ENCODE measurements at places on chromosomes 12 and 14.
A peak's percentile ranks its signal among the peaks of the same experiment; 100 is the strongest.

DNA sequence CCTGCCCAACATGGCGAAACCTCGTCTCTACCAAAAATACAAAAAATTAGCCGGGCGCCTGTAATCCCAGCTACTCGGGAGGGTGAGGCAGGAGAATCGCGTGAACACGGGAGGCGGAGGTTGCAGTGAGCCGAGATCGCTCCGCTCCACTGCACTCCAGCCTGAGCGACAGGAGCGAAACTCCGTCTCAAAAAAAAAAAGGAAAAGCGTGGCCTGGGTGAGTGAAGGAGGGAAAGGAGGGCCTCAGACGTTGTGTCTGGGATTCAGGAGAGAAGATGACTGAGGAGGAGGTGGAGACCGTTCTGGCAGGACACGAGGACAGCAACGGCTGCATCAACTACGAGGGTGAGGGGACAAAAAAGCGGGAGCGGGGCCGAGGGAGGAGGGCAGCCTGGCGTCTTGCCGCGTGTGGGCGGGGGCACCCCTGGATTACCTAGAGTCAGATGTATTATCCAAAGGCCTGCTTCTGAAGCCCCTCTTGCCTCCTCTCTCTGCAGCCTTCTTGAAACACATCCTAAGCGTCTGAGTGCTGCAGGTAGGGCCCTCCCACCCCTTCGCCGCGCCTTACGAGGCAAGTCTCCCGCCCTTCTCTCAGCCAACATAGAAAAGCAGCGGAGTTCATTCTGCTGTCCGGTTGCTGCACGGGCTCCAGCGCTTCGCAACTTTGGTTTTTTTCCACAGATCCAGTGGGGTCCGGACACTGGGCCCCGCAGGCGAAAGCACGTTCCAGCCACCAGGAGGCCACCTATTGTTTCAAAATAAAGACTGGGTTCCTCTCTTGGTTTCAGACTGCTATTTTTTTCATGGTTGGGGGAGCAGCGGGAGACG, 744 bp upstream of the MYL6 start:
- DNase-seq = peak; percentile 48

DNA sequence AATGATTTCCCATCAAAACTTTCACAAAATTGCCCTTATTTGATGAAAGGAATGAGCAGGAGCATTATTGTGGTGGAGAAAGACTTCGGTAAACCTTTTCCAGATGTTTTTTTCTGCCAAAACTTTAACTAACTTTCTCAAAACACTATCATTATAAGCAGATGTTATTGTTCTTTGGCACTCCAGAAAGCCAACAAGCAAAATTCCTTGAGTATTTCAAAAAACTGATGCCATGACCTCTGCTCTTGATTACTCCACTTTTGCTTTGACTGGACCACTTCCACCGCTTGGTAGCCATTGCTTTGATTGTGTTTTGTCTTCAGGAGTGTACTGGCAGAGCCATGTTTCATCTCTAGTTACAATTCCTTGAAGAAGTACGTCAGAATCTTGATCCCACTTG, 29.7 kb upstream of the RAB21 start:
- no peak for DNase-seq

- DNase-seq = no peak
These were observed 33.4 kb upstream of the PLEKHG6 start for GRCh38 chr12:6276956-6277620.

- DNase-seq = no peak
These were observed 29.4 kb downstream of the DCP1B start for GRCh38 chr12:1974812-1975211.

GRCh38 chr14:88952901-88953300, 128.4 kb downstream of the TTC8 start:
- DNase-seq = no peak

GRCh38 chr12:131290255-131290959, 336.7 kb downstream of the ADGRD1 start:
- no peak for DNase-seq

DNA sequence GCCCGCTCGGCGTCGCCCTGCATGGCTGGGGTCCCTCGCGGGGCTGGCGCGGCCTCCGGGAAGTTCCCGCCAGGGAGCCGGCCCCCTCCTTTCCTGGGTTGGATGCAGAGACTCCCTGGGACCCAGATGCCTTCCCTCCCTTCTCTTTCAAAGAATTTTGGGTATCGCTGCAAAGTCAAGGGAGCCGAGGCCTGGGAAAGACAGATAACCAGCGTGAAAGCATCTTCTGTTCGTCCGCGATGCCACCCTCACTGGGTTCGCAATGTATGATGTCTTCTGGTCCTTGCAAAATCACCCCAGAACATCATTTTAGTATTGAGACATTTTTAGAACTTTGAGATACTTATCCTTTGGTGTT, 451 bp downstream of the IRAK3 start:
- no peak for DNase-seq

- no peak for DNase-seq
These were observed 7.8 kb downstream of the ACOT4 start for GRCh38 chr14:73599499-73599898.

Measured in activated CD4-positive, alpha-beta T cell treated with anti-CD3 and anti-CD28 coated beads, Interleukin-2, amount 50 U/mL, for 1 hour (primary cell).